GM12891 (cell line): ENCODE measurements at places on chromosomes 4 and X.

GRCh38 chr4:53629296-53629695, 38.0 kb upstream of the LNX1 start:
- no peak for DNase-seq

DNA sequence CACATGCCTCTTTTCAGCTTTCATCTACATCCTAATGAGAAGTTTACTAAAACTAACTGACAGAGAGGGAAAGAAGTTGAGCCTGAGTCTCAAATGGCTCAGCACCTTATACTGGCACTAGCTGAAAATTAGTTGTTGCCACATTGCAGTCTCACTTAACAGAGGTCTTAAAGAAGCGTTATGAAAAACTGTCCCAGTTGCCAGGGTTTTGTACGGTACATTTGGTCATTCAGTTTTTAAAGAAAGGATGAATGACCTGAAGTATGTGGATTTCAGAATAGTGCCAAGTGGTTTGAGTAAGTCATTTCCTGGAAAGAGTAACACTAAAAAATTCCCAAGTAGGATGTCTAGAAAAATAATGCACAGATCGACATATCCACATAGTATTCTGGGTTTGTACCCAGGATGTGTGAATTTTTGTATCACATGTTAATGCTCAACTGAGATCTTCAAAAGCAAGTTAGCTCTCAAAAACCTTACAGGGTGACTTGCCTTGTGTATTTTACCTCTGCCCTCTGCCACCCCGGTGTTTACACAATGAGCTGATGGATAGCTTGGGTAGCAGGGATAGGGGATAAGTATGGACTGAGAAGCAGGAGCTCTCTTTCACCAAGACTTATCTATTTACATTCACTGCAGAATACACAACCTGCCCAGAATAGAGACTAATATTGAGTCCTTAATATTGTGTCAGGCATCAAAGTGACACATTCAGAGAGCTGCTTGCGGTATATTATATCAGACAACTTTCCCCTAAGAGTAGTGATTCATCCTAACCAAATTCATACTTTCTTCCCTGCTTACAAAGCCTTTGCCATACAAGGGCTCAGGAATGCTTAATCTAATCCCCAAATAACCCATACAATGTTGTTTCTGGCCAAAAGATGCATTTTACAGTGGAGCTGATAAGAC, 1075.7 kb upstream of the PABPC4L start:
- DNase-seq: no peak

- no peak for DNase-seq
Observed at GRCh38 chr4:104964410-104965175, 182.1 kb upstream of the TET2 start.

DNA sequence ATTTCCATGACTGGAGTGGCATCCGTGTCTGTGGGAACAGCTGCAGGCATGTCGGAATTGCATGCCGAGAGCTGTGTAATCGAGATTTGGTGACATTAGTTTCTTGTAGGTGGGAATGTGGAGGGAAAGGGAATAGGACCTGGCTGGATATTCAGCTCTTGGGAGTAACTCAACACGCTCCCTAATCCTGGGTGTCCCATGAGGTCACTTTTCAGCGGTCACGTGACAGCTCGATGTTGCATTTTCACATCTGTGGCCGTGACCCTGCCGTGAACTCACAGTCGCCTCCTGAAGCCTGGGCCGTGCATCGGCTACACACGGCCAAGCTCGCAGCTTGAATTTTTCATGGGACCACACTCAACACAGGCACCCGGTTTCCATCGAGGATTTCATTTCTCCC, 25.8 kb upstream of the PSAPL1 start:
- DNase-seq: no peak

- DNase-seq: no peak
Observed at GRCh38 chr4:173508386-173509035, 21.5 kb downstream of the HAND2 start.

DNA sequence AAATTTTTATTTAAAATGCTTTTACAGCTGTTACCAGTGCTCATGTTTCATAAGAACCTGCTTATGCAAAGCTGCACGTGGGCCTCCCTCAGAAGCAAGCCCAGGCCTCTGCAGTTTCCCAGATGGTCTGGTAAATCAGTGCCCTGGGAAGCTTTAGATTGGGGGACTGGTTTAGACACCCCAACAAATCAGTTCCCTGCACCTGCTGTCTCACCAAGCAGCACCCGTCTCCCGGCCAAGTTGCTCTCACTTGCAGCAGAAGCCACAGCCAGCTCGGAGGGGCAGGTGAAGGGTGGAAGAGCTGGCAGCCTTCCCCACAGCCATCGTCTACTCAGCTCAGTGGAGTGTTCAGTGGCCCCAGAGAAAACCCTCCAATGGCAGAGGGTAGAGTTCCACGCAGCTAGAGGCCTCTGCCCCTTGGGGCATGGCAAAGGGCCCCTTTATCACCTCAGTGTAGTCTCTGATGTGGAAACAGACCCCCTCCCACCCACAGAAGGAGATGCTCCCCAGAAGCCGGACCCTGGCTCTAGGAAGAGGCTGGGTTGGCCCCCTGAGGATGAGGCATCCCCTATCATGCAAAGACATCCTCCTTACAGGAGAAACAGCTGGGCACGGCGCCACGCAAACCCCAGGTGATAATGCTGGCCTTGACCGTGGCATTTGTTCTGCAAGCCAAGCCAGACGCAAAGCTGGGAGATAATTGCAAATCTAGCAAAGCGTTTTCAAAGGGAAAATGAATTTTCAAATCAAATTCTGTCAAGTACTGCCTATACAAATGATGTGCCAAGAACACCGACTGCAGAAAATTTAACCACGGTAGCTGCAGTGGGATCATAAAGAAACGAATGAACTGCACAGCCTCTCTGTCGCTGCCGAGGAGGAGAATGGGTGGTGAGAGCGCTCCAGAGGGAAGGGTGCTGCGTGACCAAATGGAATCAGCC, 51.9 kb downstream of the ZFYVE28 start:
- DNase-seq: no peak

DNA sequence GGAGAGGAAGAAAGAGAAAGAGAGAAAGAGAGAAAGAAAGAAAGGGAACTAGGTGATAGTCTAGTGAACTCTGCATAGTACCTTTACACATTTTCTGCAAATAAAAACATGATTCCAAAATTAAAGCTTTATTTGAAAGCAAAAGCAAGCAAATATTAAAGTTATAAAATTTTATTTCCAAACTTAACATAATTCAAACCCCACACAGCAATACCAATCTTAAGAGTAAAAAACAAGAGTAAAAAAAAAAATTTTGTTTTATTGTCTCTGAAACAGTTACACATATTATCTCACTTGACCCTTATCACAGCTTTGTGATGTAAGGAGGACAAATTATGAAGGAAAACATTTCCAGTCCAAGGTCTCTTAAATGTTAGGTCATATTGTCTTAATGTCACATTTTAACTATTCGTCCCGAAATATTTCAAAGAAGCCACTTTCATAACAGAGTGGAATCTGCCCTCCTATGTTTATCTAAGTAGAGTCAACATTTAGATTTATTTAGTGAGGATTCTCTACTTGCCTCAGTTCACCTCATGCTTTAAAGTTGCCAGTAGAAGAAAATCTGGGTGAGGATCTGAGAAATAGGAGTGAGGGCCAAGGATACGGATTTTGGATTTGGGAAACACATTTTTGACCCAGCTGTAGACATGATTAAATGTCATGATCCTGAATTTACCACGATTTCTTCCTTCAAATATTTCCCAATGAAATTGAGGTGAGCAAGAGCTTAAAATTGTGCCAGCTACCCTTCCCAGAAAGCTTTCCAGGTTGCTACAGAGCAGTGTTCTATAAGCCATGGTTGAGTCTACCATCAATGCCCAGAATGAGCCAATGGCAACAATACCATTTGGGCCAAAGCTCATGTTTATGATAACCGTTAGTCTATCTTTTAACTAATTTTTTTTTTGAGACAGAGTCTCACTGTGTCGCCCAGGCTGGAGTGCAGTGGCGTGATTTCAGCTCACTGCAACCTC, 7.5 kb upstream of the FGA start:
- DNase-seq: no peak

- DNase-seq: no peak
Observed at GRCh38 chr4:45855857-45856256, 268.0 kb downstream of the GABRG1 start.

DNA sequence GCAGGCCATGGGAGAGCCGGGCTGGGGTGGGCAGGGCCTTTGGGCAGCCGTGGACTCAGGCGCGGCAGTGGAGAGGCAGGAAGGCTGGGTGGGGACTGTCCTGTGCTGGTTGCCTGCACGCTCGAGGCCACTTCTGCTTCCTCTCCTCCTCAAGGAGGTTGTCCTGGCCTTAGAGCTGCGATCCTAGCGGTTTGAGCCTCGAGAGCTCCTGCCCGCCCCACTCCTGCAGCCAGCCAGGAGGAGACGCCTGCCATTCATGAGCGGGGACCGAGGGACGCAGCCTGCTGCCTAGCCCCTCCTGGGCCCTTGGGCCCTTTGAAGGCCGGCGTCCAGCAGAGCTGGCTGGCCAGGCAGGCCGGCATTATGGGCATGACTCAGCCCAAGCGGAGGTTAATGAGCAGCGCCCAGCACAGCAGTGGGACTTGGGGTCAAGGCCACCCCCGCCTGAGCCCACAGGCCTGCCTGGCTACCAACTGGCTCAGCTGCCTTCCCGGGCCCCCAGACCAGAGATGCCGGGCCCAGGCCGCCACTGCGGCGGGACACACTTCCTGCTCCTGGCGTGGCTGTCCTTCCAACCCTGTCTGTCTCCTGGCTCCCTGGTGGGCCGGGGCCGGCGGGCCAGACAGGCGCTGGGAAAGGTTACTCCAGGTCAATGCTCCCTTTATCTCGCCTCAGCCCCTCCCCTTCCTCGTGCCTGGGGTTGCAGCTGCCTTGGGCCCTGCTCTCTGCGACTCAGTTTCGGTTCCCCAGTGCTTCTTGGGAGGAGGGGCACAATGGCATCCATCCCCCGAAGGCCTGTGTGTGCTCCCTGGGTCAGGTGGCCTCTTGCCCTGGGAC, 1.8 kb downstream of the ABCD1 start:
- DNase-seq: peak; percentile 70

GRCh38 chr4:88949605-88950004, 107.4 kb downstream of the FAM13A start:
- DNase-seq: no peak
